Body of pancreas (tissue), 4 donors: ENCODE measurements at places on chromosomes 6 and 20. TPM values are rescaled to one million over a fixed set of nuclear protein-coding genes. Genes with fewer than 3 reads are reported as not detected.

- H3K4me1 ChIP-seq = peaks cover 26% of the 10 kb centered on the region
- no peak overlapping the region for H3K27ac ChIP-seq
- H3K4me3 ChIP-seq = no peak overlapping the region
- H3K36me3 ChIP-seq = no peaks in the 10 kb centered on the region
Observed at GRCh38 chr20:33568378-33568777, 78.5 kb downstream of the CBFA2T2 start.

DNA sequence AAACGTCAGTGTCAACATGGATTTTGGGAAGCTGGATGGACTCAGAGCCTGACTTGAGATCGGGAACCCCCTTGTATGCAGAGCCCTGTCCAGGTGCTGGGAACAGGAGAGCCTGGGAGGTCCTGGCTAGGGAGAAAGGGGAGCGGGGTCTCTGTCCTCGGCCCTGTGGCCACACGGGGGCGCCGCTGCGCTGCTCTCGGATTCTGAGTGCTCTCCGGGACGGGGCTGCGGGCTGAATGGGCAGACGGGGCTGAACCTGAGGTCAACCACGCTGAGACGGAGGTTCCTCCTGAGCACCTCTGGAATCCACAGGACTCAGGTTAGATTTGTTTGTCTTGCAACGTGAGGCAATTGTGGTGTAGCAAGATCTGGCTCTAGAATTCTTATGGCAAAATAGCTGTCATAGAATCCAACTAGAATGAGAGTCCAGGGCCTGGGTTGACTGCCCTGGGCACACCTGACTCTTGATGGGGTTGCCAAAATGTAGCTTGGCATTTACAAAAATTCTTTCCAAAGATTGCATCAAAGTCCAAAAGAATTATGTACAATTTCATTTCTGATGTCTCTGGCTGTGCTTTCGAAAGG is 20.6 kb upstream of the HLA-F start:
- no peaks in the 10 kb centered on the region for H3K4me1 ChIP-seq
- H3K27me3 ChIP-seq = no peaks in the 10 kb centered on the region

GRCh38 chr20:37523012-37523391 is 2.0 kb downstream of the NNAT start:
- no peaks in the 10 kb centered on the region for H3K27me3 ChIP-seq
- DNase-seq = no peak
- H3K36me3 ChIP-seq = no peaks in the 10 kb centered on the region
- no peak overlapping the region for H3K4me3 ChIP-seq
- H3K27ac ChIP-seq = no peak overlapping the region
- peaks cover 33% of the 10 kb centered on the region for H3K4me1 ChIP-seq

- H3K4me3 ChIP-seq = no peak overlapping the region
- no peak overlapping the region for H3K27ac ChIP-seq
- H3K27me3 ChIP-seq = peaks cover 24% of the 10 kb centered on the region
- DNase-seq = no peak
- no peaks in the 10 kb centered on the region for H3K36me3 ChIP-seq
Observed at GRCh38 chr20:52105442-52106422, 85.8 kb downstream of the ZFP64 start.

CTAGE9 gene
- not detected for total RNA-seq

HFE gene
- 2.0 TPM for total RNA-seq
